T-helper 2 cell (primary cell): ENCODE measurements at places on chromosomes 12 and 14.

GRCh38 chr12:26172539-26172938 is 22.8 kb upstream of the SSPN start:
- no peak for DNase-seq

DNA sequence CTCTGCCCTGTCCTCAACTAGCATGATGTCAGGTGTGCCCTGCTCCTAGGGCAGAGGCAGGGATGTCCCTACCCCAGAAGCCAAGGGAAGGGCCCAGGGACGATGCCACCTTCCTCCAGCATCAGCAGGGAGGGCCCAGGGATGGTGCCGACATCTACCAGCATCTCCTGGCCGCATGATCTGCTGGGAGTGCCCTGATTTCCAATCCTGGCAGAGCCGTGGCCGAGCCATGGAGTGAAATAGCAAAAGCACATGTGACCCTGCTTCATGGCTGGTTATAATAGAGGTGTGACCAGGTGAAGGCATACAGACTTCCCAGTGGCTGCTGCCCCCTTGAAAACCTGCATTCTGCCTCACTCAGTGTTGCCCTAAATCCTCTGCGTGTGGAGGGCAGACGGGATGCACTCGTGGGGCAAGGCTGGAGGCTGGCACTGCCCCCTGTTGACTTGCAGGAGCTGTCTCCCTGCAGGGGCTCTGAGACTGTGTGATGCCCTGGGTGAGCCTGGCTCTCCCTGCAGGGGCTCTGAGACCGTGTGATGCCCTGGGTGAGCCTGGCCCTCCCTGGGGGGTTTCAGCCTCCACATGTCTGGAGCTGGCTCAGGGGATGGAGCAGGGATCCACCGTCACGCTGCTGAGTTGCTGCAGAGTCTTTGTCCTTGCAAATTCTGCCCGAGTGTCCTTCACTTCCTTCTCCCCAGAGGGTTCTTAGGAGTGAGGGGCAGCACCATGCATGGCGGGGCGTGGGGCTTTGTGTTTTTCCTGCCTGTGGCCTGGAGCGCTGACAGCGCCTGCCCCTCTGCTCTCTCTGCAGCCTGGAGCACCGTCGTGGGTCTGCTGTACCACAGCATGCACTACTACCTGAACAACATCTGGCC is 51.7 kb downstream of the ADGRD1 start:
- DNase-seq, result no peak

GRCh38 chr12:24798335-24798734 is 150.6 kb downstream of the BCAT1 start:
- no peak for DNase-seq

DNA sequence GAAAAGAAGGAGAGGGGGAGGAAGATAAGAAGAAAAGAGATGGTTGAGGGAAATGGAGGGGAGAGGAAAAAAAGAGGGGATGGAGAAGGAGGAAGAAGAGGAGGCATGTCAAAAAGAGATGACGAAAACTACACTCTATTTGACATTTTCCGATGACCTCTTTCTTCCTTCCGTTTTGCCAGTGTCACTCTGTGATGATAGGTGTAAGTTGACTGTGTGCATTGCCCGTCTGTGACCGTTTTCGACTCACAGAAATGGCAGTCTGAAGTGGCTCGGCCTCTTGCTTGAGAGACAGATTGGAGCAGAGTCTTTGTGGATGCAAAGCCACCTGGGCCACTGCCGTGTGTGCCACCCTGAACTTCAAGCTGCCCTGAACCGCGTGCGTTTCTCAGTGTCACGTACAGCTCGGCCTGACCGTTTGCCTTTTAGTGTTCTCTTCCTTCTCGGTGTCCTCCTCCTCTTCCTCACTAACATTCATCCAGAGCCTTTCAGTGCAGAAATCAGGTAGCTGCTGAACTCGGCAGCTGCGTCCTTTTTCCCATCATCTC is 32.7 kb downstream of the ELK3 start:
- DNase-seq, result no peak

- DNase-seq, result no peak
These were observed 56.5 kb downstream of the ISCA2 start for GRCh38 chr14:74550071-74550470.

DNA sequence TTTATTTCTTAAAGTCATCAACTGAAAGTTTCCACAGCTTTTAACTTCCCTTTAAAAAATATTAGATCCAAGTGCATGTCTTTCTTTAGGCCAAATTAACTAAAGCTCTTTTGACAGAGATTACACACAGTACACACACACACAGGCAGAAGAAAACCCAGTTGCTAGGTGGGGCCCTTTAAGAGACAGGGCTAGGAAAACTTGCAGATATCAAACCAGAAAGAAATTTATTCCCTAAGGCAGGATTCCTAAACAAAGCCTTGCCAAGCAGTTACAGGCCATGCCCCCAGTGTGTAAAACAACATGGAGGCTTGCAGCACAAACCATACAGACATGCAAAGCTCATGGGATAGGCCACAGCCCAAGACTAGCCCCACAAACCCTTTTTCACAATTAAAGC is 123.4 kb downstream of the FSCB start:
- no peak for DNase-seq
